ENCODE measurements at places on chromosomes 6 and 20. TPM values are rescaled to one million over a fixed set of nuclear protein-coding genes. Genes with fewer than 3 reads are reported as not detected.

DNA sequence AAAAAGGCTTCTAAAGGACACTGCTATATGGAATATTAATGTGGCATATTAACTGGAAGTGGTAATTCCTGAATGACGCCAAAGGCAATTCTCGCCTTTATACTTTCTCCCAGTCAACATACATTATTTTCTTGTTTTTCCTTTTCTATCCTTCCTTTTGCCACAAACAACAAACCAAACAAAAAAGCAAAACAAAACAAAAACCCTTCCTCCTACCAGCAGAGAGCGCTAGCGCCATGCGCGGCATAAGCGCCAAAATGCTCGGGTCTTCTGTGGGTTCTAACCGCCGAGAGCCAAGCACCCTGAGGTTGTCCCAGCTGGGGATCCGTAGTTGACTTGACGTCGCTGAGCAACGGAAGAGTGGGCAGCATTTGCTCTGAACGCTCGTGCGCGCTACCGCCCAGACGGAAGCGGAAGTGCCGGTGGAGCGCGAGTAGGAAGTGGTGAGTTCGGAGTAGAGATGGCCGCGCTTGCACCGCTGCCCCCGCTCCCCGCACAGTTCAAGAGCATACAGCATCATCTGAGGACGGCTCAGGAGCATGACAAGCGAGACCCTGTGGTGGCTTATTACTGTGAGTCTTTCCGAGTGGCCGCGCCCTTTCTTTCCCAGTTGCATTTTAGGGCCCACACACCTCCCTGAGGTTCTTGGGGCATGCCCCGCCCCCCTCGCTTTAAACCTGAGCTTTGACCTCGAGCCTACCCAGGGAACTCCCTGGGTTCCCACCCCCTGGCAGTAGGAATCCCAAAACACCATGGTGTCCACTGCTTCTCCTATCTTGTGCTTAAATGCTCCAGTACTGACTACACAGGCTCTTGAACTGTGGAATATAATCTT lies at the start of the genes NMBR and VTA1:
Gene NMBR (minus strand): TSS at position 295 of the 835 bp plus-strand sequence. CDS start 58,464 bp downstream, outside the sequence.
Gene VTA1 (plus strand): TSS at position 436 of the 835 bp plus-strand sequence. CDS start 25 bp downstream, at position 461.
- peak; percentile 97 for DNase-seq

- DNase-seq = no peak
These were observed 13.5 kb upstream of the SNRPC start for GRCh38 chr6:34743625-34744293.

EPPIN gene
- not detected for total RNA-seq

FLOT1 gene
- 106 TPM for total RNA-seq

CALHM6 gene
- total RNA-seq = 8.7 TPM

MAS1 gene
- total RNA-seq = not detected

DNA sequence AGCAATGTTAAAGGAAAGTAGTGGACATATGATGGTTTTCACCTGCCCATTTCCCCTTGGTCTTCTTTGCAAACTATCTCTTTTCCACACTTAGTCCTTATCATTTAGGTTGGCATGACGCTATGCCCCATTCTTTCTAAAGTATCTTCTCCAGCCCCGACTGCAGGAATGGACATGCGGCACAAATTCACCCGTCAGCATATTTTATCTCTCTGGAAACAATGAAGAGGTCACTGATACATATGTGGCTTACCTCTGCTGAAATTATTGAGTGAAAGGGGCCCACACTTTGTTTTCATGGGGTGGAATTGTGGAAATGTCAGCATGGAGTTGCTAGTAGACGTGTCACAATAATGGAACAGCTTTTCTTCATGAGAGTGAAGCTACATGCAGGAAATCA lies 45.8 kb upstream of the MEI4 start:
- no peak for DNase-seq

GJE1 gene
- total RNA-seq = not detected

GGT7 gene
- 23.9 TPM for total RNA-seq

- DNase-seq = no peak
These were observed 178.0 kb downstream of the DTNBP1 start for GRCh38 chr6:15484821-15485220.

DNA sequence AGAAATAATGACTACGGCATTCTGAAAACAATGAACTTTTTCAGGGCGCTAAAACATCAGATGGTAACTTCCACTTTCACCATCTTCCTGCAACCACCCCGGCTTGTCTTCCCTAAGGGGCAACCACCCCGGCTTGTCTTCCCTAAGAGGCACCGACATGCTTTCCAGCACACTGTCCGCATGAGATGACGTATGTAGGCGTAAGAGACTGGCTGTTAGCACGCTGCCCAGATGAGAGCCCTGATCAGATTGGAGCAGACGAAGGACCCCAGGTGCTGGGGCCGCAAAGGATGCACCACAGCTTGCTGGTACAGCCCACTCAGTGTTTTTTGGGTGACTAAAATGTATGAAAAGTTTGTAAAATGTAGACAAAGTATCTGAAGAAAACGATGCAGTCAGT lies 29.3 kb downstream of the ASCC3 start:
- DNase-seq = no peak

C6orf58 gene
- total RNA-seq = 2.3 TPM

- DNase-seq = peak; percentile 42
These were observed 69.6 kb downstream of the JAG1 start for GRCh38 chr20:10603971-10604864.

DNA sequence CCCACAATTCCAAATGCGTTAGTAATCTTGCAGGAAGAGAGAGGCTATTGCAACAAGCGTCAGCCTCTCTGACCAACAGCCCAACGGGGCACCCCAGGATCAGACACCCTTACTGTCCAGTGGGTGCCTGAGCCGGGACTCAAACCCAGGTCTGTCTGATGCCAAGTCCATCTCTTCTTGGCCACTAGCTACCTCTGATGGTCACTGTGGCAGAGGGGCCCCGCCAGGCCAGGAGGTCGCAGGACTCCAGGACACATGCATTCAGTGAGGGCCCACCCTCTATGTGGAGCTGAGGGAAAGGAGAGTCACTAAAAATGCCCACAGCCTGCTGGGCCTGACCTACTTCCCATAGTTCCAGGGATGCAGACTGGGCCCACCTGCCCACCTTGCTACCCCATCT lies 83.3 kb downstream of the PREX1 start:
- no peak for DNase-seq

DNA sequence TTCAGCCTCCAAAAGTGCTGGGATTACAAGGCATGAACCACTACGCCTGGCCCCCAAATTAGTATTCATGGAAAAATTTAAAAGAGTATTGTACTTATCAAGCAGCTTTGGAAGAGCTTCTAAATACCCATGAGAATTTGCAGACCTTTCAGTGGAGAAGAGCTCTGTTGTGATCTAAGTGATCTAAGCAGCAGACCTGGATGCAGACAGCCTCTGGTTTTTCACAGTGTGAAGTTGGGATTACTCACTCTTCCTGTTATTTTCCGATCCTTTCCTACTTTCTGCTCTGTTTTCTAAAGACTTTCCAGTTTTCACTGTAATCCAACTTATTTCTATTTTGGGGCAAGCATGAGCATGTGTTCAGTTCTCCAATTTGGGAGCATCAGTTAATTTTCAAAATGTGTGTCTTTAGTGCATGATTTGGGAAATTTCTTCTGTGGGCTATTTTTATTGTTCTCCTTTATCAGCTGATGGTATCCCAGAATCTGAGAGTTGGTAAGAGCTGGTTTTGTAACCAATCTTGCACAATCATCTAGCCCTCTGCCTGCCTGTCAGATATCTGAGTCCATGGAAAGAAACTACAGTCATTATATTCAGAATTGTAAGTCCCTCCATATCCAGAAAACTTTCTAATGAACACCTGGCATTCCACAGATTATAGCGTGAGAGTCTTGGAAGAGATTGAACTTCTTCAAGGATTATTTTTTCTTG lies 207.7 kb upstream of the DTNBP1 start:
- DNase-seq = no peak

DNA sequence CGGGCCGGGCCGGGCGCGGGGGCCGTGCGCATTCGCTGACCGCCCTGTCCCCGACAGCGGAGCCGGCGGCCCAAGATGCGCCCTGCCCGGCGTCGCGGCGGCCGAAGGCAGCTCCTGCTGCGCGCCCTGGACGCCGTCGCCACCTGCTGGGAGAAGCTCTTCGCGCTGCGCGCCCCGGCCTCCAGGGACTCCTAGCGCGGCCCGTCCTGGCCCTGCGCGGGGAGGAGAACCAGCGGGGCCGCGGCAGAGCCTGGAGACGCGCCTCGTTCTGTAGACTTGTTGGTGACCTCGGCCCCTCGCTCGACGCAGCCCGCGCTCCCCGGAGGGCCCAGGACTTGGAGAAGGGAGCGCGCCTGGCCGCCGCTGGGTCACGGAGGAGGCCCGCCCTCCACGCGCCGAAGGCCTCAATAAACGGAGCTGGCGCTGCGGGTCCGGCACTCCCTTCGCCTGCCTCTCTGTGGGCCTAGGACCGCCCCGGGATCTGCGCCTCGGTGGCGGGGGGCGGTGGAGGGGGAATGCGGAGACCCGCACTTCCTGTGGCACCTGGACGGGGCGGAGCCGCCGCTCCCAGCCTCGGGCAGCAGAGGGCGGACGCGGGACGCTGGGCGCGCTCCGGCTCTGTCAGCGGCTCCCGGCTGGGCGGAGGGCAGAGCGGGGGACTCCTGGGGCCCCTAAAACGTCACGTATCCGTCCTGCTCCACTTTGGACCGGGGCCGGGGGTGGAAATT lies 2.7 kb downstream of the C20orf204 start:
- peak; percentile 78 for DNase-seq

TNFRSF6B gene
- 4.5 TPM for total RNA-seq

HDGFL1 gene
- not detected for total RNA-seq

RAD21L1 gene
- total RNA-seq = not detected

DNA sequence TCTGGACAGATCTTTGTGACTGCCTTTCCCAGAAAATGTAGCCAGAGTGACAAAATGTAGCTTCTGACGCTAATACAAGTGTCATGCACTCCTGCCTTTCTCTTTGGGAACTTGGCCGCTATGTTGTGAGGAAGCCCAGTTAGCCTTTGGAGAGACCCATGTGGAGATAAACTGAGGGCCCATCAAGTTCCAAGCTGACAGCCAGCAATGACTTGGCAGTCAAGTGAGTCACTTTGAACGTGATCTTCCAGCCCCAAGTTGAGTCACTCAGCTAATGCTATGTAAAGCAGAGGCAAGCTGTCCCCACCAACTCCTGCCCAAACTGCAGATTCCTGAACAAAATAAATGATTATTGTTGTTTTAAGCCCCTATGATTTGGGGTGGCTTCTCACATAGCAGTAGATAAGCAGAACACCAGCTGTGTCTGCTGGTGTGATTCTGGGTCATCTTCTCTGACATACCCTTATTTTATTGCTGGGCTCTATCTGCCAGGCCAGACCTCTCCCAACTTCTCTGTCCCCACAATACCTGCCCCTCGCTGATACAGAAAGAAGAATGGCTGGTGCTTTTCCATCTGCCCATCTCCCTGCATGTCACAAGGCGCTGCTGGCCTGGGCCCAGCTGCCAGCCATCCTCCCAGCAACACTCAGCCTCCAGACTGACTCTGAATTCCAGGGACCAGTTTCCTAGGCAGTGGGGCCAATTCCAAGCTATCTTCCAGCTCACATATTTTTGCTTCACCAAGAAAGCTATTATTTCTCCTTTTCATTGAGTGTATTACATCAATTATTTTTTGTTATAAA lies 274.8 kb downstream of the LRFN2 start:
- DNase-seq = no peak

CD93 gene
- 8.2 TPM for total RNA-seq

DNA sequence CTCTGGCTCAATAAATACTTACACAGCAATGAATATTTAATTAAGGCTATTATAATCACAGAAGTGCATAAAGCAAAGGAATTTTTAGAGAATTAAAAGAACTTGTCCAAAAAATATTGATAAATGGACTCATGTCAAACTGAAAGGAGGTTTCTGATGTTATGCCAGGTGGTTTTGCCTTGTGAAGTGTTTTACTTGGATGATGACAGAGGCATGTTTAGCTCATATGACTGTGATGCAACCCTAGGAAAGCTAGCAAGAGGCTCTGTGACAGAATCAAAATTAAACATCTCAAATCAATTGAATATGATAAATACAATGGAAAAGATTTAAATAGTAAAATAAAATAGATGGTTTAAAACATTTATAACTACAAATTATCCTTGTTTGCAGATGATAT lies 137.3 kb downstream of the TMEM200A start:
- DNase-seq = no peak

DNA sequence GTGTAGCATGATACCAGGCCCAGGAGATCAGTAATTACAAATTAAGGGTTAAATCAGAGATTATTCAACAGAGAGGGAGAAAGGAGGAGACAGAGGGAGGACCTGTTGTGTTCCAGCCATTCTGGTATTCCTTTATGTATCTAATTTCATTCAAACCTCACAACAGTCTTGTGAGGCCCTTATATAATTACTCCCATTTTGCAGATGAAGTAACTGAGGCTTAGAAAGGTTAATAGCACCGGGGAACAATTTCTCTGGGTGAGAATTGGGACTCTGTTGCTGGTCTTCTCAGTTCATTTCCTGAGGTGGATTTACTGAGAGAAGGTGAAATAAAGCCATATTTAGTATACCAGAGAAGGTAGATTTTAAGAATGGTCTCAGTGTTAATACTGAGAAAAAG lies 66.6 kb downstream of the C6orf52 start:
- DNase-seq = no peak

DNA sequence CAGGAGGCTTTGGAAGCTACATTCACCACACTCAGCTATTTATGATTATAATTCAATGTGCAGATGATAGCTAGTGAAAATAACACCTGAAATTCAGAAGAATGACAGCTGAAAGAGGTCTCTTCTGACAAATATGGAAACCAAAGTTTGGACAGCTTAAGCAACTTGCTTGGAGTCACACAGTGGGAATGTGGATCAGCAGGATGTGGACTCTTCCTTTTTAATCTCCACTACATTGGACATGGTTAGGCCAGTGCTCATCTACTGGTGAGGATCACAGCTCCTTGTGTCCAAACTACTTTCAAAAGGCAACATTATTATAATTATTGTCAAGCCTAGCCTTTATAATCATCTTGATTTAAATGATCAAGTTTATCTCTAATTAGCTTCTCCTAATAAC lies 10.4 kb downstream of the TRAPPC3L start:
- no peak for DNase-seq

NKAIN4 gene
- 4.4 TPM for total RNA-seq

CRISP2 gene
- not detected for total RNA-seq

DNA sequence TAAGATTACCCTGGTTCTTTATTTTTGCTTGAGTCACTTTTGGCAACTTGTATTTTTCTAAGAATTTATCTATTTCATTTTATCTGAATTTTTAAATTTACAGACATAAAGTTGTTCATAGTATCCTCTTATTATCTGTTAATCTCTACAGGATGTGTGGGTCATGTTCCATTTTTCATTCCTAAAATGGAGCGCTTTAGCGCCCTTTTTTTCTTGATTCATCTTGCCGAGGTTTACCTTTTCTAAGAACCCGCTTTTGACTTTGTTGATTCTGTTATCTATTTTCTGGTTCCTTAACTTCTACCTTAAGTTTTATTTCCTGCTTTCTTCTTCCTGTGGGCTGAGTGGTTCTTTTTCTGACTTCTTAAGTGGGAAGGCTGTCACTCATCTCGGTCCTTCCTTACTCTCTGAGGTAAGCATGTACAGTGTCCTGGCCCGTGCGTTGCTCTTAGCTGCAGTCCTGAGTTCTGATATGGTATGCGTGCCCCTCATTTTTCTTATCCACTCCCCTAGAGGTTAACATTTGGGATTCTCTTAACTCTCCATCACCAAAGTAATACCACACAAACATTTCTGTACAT lies 399.8 kb downstream of the CDC5L start:
- DNase-seq = no peak

TBXT gene
- total RNA-seq = not detected

- no peak for DNase-seq
These were observed 34.8 kb downstream of the ELMO2 start for GRCh38 chr20:46371656-46372055.

GRCh38 chr6:73134588-73134987 lies 90.7 kb downstream of the KHDC1L start:
- DNase-seq = no peak

GRCh38 chr20:13260650-13261279 lies 39.7 kb downstream of the ISM1 start:
- no peak for DNase-seq

GRCh38 chr6:84415517-84415916 lies 188.1 kb upstream of the CEP162 start:
- DNase-seq = no peak
